ENCODE measurements at places on chromosomes 2 and 18. TPM values are rescaled to one million over a fixed set of nuclear protein-coding genes. Genes with fewer than 3 reads are reported as not detected.

DNA sequence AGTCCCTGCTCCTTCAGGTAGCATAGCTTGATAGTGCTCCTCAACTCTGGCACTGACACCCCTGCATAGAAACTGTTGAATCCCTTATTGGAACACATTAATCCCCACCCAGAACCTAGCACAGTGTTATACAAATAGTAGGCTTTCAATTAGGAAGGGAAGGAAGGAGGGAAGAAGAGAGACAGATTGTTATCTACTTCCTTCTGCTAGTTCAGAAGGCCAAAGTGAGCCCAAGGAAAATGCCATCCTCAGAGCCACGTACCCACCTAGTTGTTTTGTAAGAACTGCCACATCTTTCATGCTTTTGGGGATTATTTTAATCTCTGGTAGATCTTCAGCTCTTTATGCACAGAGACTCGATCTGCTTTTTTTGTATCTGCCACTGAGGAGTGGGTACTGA is 75.1 kb downstream of the CLHC1 start:
- DNase-seq, result no peak

- no peak for DNase-seq
Measured at GRCh38 chr18:68414407-68414806, 300.5 kb downstream of the TMX3 start.

GRCh38 chr2:74835831-74836674 is 2.1 kb downstream of the HK2 start:
- no peak for DNase-seq

GRCh38 chr2:235618039-235618438 is 124.2 kb downstream of the AGAP1 start:
- no peak for DNase-seq

DNA sequence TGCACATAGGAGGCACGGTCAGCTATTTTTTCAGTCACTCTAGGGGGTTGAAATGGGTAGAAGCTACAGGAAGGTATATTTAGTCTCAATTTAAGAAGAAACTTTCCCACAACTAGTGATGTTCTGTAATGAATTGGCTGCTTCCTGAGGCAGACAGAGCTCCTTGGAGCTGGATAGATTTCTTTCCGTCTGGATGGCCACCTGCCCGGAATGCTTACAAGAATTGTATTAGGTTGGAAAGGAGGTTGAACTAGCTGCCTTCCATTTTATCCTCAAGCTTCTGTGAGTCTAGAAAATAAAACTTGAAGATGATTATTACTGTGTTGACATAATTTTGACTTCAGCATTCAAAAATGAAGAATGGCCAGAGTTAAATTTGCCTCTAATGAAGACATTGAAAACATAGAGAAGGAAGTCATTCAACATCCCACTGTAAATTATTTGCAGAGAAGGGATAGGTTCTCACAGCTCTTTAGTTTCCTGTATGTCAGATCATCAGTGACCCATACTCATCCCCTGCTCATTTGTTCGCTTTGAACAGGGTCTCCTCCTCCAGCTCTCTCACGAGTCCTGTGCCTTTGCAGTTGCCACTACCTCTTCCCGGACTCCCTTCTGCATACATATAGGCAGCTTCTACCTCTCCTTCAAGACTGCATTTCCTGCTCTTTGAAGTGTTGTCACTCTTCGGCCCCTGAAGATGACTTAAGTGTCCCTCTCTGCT is 88.8 kb downstream of the CRIM1 start:
- no peak for DNase-seq

- DNase-seq, result no peak
Measured at GRCh38 chr18:9714266-9715087, 6.4 kb downstream of the RAB31 start.

STPG4 gene
- 0.39 TPM for total RNA-seq

DNA sequence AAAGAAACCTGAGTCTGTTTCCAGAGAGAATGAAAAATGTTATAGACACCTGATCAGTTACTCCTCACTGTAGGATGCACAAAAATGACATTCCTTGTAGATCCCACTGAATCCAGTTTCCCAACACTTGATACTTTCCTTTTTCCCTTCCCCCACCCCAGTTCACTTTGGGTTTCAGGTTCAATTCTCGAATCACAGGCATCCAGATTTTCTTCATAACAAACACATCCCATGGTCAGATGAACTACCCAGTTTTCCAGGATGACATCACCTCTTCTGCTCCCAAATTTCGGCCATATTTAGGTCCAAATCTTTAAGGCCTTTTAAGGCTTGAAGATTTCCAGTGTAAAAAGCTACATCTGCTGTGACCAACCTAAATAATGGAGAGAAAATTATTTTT is 51.5 kb downstream of the UGP2 start:
- DNase-seq, result no peak

- DNase-seq, result no peak
Measured at GRCh38 chr2:69948032-69948962, 13.1 kb downstream of the ASPRV1 start.

- DNase-seq, result no peak
Measured at GRCh38 chr2:216110620-216111019, 1.5 kb downstream of the XRCC5 start.

- DNase-seq, result no peak
Measured at GRCh38 chr2:204250692-204251091, 294.6 kb upstream of the PARD3B start.
